ENCODE measurements at places on chromosomes 5 and 9.

DNA sequence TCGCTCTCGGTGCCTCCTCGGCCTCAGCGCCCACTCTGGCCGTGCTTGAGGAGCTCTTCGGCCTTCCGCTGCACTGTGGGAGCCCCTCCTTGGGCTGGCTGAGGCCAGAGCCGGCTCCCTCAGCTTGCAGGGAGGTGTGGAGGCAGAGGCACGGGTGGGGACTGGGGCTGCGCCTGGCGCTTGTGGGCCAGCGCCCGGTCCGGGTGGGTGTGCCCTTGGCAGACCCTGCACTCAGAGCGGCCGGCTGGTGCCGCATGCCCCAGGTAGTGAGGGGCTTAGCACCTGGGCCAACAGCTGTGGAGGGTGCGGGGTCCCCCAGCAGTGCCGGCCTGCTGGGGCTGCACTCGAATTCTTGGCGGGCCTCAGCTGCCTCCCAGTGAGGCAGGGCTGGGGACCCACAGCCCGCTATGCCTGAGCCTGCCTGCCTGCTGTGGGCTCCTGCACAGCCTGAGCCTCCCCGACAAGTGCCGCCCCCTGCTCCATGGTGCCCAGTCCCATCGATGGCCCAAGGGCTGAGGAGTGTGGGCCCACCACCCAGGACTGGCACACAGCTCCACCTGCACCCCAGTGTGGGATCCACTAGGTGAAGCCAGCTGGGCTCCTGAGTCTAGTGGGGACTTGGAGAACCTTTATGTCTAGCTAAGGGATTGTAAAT, 2085.2 kb upstream of the ACO1 start:
- DNase-seq: no peak

DNA sequence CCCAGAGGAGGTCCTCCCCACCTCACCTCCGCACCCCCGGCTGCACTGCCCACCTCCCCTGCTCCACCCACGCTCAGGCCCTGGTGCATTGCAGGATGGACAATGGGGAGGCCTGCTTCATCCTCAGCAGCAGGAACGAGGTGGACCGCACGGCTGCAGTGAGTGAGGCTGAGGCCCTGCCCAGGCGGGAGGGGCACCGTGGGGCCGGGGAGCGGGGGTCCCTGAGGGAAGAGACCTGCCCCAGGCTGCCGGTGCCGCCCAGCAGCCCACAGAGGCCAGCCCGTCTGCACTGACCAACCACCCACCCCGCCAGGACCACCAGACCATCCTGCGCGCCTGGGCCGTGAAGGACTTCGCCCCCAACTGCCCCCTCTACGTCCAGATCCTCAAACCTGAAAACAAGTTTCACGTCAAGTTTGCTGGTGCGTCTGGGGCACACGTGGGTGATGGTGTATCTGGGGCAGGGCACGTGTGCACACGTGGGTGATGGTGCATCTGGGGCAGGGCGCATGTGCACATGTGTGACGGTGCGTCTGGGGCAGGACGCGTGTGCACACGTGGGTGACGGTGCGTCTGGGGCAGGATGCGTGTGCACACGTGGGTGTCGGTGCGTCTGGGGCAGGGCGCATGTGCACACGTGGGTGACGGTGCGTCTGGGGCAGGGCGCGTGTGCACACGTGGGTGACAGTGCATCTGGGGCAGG, 66.7 kb downstream of the KCNT1 start:
- no peak for DNase-seq

- DNase-seq: no peak
These were observed 12.8 kb downstream of the C5orf63 start for GRCh38 chr5:127060470-127060985.

DNA sequence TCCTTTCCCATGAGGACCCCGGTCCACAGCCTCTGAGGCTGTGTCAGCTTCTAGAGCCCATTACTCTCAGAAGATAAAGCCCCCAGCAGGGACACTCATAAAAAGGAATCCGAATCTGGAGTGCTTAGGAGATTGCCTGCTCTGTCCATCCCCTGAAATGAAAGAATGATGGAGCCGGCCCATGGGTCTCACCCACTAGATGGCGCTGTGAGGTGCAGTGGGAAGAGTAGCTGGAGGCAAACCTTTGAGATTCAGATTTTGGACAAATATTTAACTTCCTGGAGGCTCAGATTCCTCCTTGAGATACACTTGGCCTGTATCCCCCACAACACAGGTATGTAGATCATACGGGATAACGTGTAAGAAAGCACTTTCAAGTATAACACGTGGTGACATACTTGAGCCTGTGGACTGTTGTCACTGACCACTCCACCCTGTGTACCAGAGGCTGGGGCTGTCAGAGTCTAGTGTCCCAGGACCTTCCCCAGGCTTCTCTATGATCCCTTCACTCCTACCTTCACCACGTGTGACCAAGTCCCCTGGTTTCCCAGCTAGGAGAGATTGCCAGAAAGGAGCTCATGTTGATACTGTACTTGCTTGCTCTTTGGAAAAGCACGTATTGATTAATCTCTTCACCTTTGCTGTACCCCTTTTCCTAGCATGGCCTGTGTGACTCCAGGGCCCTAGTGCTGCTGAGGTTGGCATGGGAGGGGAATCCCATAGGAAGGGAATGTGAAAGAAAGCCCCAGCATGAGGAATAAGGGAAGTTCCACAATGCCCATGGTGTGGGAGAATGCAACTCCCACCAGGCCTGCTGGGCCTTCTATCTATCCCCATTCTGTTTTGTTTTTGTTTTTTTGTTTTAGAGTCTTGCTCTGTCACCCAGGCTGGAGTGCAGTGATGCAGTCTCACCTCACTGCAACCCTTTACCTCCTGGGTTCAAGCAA, 32.1 kb downstream of the TRMO start:
- no peak for DNase-seq

GRCh38 chr5:103255691-103256090, 2.9 kb upstream of the MACIR start:
- DNase-seq: no peak

- no peak for DNase-seq
These were observed 37.9 kb upstream of the SRP19 start for GRCh38 chr5:112823181-112823580.

GRCh38 chr5:44275329-44275728, 113.9 kb downstream of the FGF10 start:
- no peak for DNase-seq

Measured in stimulated activated CD8-positive, alpha-beta memory T cell treated with anti-CD3 and anti-CD28 coated beads, Interleukin-15, amount 100 ng/mL, for 4 hours (primary cell).